CD4-positive, alpha-beta memory T cell (primary cell): ENCODE measurements at places on chromosomes 13 and 19.
A peak's percentile ranks its signal among the peaks of the same experiment; 100 is the strongest.

DNA sequence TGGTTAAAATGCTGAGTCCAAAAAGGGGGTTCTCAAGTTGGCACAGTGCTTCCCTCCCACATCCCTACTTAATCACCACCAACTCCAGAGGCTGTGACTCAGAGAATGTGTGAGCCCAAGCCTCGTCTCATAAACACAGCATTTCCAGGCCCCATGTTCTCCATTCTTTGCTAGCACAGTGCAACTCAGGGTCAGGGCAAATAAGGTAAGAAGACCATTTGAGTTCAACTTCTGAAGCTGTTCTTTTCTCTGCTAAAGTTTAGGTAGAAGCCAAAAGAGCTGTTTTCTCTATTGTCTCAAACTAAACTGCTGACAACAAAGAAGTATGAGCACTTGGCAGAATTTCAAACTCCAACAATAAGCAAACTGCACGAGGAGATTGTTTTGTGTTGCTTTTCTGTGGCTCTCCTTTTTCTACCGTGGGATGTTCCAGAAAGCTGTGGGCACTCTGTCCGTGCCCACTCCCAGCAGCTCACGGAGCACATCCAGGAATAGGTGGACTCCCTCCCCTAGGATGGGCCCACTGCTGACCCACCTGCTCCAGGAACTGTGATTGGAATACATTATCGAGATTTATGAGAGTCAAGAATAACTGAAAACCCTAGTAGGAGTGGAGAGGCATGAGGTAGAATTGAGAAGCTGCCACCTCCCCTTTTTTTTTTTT, 494.3 kb downstream of the COG6 start:
- no peak for DNase-seq

DNA sequence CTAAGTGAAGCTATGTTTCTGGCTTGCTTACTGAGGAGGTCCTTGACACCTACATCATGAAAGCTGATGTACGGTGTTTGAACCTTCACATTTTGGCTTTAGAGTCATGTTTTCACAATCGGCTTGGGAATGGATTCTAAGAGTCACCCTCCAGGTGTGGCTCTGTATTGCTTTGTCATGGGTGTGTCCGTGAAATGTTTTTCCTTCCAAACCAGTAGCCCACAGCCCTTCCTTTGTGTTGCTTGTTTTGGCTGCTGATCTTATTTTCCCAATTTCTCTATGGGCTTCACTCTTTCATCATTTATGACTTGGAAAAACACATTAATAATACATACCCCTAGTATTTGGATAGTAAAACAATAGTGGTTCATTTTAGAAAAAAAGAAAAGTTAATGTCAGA, 240.6 kb downstream of the GGACT start:
- no peak for DNase-seq

GRCh38 chr13:21568854-21569253, 35.1 kb downstream of the MICU2 start:
- DNase-seq, result no peak

- no peak for DNase-seq
These were observed 158.9 kb upstream of the SGCG start for GRCh38 chr13:23021906-23022305.

GRCh38 chr13:35826626-35827254, 304.4 kb downstream of the DCLK1 start:
- no peak for DNase-seq

GRCh38 chr13:99178636-99179035, 22.0 kb upstream of the UBAC2 start:
- DNase-seq, result peak; percentile 33

DNA sequence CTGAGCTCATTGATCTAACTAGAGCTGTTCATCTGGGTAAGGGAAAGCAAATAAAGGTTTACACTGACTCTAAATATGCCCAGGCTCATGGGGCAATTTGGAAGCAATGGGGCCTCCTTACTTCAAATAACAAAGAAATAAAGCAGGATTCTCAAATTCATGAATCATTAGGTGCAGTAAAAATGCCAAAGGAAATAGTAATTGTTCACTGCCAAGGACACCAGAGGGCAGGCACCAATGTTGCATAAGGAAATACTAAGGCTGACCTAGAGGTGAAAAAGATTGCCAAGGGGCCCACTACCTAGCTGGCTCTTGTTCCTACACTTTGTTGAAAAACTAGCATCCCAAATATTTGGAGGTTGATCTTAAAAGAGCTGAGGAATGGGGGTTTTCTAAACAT, 1686.7 kb upstream of the MIR17HG start:
- no peak for DNase-seq

GRCh38 chr13:35460061-35460460, 16.4 kb downstream of the MAB21L1 start:
- no peak for DNase-seq

GRCh38 chr13:31094331-31095015, 67.2 kb downstream of the HSPH1 start:
- no peak for DNase-seq

DNA sequence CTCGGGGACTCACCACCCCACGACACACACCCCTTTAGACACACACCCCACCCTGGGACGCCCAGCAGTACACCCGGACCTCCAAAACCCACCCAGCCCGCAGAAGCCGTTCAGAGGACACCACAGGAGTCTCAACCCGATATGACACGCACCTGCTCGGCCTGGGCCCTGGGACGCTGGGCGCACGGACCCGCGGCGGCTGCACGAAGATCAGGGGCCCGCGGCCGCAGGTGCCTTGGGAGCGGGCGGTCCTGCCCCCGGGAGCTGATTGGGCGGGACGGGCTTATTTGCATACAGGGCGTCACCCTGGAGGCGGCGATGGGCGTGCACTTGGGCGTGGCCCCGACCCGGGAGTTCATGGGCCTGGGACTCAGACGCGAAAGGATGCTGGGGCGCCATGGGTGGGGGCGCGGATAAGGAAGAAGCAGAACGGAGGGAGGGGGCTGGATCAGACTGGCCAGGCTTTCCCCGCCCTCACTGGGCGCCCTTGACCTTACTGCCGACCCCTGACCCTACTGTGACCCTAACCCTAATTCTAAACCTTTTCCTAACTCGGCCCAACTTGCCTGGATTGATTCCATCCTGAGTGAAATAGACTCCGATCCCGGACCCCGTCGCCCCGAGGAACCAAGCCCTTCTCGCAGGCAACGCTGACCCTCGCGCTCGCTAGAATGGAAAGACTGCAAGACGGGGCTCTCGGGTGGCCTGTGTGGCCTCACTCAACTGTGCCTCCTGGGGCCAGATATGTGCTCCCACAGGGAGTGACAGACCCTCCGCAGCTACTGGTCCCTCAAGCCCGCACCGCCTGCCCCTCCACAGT, at the start of gene MEF2B:
Gene MEF2B (minus strand): TSS at position 211 of the 820 bp plus-strand sequence. CDS start 19,528 bp downstream, outside the sequence.
- peak; percentile 75 for DNase-seq

- DNase-seq, result no peak
These were observed 5.7 kb upstream of the SERPINE3 start for GRCh38 chr13:51333826-51334225.

- DNase-seq, result no peak
These were observed 8.9 kb downstream of the PIAS4 start for GRCh38 chr19:4016486-4016885.

DNA sequence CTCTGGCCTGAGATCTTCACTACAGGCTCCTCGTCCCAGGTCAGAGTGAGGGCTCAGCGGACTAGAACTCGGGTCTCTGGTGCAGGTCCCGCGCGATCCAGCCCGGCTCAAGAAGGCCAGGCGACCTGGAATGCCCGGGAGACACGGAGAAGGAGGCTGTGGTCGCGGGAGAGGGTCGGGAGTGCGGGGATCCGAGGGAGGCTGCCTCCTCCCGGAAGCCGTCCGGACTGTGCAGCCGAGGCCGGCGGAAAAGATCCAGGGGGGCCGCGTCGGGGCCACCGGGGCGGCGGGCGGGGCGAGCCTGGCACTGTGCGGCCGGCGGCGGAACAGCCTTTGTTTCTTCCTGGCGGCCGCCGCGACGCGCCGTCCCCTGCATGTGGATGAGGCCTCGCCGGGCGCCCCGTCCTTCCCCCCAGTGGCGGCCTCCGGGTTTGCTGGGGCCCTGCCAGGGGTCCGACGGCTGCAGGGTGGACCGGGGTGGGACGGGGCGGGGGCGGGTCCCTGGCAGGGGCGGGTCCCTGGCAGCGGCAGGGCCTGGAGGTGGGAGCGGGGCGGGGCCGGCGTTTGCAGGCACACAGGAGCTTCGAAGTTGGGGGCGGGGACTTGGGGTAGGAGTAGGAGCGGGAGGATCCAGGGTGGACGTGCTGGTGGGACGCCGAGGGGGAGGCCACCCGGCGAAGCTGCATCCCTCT, 1.0 kb upstream of the SLC7A10 start:
- no peak for DNase-seq

- DNase-seq, result peak; percentile 39
These were observed 21.8 kb downstream of the NOSIP start for GRCh38 chr19:49558591-49558990.

- DNase-seq, result peak; percentile 74
These were observed at the start of gene LIN7B for GRCh38 chr19:49113762-49114629. TSS of gene LIN7B (plus strand) at chr19:49114370. CDS start at chr19:49114405, 35 bp downstream.

DNA sequence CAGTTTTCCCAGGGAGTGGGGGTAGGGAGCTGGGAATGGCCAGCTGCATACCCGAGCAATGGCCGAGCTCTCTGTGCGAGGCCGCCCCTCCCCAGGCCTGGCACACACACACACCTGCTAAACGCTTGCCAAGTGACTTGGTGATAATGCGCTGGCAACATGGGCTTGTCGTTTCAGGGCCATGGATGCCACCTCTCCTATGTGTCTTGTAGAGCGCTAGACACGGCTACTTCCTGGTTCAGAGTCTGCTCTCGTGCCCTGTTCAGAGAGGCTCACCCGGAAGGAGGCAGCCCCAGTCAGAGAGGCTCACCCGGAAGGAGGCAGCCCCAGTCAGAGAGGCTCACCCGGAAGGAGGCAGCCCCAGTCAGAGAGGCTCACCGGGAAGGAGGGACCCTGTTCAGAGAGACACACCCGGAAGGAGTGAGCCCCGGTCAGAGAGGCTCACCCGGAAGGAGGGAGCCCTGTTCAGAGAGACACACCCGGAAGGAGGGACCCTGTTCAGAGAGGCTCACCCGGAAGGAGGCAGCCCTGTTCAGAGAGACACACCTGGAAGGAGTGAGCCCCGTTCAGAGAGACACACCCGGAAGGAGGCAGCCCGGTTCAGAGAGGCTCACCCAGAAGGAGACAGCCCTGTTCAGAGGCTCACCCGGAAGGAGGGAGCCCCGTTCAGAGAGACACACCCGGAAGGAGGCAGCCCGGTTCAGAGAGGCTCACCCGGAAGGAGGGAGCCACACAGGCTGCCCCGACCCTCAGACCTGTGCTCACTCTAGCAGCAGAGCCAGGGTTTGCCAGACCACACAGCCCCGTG, 4.2 kb downstream of the ADPRHL1 start:
- DNase-seq, result peak; percentile 70

GRCh38 chr19:5128251-5128935, 159.5 kb downstream of the KDM4B start:
- no peak for DNase-seq

DNA sequence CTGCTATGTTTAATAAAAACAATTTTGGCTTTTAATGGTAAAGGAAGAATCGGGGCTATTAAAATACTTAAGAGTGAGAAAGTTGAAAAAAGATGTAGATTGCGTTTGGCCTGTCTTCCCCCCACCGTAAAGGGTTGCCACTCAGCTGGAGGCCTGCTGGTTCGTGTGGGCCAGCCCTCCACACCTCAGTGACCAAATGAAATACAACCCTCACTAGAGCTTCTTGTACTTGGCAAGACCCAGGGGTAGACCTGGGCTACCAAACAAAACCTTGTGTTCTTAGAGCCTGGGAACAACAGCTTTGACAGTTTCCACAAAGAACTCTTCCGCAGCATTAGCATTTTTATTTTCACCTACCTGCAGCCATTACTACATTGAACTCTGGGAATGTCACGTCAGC, 152.8 kb upstream of the PABPC3 start:
- no peak for DNase-seq

DNA sequence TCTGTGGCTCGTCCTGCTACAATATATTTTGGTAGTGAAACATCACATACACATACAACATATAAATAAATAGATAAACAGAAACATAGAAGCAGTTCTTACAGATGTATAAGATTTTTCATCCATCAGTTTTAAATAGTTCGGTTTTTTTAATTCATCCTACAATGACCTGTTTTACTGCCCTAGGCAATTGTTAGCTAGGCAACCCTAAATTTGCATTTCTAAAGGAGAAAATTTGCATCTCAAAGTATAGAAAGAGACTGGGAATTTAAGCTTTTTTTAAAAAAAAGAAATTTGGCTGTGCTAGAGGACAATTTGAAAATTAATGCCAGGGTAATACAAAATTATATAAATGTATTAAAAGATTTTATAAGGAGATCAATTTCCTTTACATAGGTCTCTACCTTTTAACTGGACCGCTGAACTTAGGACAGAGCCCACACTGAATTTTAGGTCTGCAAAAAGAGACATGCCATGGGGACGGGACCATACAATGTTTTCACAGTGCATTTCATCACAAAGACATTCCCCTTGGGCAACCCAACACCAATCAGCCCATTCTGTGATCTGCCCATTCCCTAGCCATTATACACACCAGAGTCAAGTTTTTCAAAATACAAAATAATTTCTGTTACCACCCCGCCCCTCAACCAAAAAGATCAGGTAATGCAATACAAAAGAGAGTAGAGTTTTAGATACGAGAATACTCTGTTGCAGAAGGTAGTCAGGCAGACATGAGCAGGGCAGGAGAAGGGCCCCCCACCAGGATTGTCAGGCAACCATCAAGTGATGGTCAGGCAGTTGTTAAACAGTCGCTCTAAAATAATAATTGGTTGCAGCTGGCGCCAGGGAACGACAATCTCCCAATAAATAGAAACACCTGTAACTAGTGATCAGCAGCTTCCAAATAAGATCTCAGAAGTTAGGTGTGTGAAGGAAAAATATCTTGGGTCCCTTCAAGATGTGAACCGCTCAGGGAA, 299.7 kb upstream of the SGCG start:
- no peak for DNase-seq

DNA sequence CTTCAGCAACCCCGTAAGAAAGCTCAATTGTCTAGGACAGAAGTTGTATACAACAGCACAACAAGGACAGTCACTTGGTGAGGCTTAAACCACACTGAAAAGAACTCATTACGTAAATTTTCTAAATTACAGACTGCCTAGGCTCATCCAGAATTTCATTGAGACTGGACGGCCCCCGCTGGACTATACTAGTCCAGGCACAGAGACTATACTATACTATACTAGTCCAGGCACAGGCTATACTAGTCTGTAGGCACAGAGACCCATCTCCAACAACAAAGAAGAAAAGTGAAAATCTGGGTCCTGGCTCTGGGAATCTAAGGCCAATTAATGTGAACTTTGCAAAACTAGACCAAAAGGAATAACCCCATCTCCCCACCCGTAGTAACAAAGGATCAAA, 700 bp downstream of the ZNF816 start:
- DNase-seq, result no peak

DNA sequence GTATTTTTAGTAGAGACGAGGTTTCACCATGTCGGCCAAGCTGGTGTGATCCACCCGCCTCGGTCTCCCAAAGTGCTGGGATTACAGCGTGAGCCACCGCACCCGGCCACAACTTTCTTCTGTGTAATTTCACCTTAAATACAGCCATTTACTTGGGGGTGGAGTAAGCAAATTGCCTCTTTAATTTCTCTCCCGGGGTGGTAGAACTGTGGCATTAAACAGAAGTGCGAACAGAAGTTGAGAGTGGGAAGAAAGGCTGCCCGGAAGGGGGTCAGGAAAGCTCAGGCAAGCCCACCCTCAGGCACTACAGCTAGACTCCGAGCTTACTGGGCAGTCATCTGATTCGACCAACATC, 475 bp upstream of the DNAJC15 start:
- DNase-seq, result no peak

- DNase-seq, result no peak
These were observed 254.9 kb upstream of the PCDH20 start for GRCh38 chr13:61670384-61671161.

GRCh38 chr13:80334597-80335260, 6.2 kb downstream of the SPRY2 start:
- DNase-seq, result no peak

- no peak for DNase-seq
These were observed 1.5 kb downstream of the ZNF581 start for GRCh38 chr19:55644842-55645511.
